ENCODE measurements at places on chromosomes 4 and X.
A peak's percentile ranks its signal among the peaks of the same experiment; 100 is the strongest.

DNA sequence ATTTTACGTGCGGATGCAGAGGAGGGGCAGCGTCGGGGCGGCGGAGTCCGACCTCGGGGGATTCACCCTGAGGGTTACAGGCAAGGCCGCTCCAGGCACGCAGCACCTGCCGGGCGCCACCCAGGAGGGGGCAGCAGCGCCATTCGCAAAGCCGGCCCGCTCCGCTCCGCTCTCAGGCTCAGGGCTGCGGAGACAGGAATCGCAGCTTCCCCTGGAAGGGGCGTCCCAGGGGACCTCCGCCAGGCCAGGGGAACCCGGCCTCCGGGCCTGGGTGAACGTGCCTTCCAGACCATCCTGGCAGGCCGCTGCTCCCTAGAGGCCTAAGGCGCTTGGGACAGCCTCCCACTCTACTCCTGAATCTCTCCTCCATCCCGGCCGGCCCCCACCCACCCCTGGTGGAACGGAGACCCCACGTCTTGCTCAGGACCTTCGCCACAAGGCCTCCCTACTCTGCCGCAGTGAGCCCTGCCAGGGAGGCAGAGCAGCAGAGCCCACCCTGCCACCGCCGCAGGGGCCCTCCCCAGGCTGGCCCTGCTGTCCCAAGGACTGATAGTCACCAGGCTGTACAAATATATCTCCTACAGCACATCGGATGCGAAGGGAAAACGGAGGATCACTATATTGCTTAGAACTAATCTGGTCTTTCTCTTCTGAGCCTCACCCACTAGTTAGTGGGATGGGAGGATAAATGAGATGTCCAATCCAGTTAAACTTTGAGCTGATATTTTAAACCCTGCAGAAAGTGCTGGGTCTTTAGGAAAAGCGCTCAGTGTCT lies 115.0 kb downstream of the SMIM20 start:
- DNase-seq, result peak; percentile 86

DNA sequence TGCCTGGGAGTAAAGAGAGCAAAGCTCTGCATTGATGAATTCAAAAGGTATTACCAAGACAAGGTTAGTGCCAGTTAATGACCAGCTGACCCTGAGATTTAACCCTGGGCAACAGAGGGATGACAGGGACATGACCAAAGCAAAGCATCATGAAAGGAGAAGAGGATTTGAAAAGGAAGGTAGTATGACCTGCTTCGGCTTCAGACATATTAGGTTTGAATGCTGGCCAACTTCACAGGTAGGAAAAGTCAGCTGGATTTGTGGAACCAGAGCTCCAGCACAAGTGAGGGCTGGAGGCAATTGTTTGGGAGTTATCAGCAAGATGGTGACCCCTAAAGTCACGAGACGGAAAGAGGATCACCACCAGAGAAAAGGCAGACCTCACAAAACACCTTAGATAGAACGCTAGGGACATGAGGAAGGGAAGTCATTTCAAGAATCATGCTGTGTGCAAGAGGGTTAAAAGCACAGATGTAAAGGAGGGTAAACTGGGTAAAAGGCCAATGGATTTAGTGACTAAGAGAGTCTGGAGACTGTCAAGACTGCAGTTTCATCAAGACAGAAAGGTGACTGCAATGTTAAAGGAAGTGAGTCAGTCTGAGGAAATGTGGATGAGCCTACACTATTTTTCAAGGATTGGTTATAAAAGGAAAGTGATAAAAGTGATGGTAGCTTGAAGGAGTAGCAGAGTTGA lies 45.6 kb downstream of the SH3RF1 start:
- no peak for DNase-seq

GRCh38 chr4:105140684-105141490 lies 5.8 kb upstream of the TET2 start:
- no peak for DNase-seq

DNA sequence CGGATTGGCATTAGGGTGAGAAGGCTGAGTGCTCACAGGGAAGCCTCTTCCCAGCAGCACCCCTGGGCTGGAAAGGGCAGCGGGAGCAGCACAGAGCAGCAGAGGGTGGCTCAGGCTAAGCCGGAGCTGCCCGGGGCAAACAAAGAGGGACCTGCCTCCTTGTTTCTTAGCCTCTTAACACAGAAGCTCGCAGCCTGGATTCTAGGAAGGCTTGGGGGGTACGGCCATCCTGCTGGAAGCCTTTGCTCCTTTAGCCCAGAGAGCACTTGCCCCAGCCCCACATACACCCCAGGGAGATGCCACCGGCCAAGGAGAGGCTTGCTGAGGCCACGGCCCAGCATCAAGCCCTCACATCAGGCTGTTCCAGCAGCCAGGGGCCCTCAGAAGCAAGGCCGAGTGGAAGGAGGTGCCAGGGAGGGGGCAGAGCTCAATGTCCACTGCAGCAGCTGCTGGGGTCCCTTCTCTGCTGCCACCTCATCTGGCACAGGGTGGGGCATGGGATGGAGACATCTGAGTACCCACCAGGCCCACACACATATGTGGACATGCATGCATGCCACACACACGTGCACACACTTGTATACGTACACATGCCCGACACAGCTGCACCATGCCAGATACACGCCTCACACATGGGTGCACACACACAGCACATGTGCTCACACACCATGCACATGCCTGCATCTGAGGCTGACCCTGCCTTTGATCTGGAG lies 20.3 kb upstream of the SPON2 start:
- DNase-seq, result peak; percentile 27

GRCh38 chr4:123587983-123588494 lies 191.4 kb downstream of the SPRY1 start:
- DNase-seq, result no peak

- DNase-seq, result no peak
These were observed 30.9 kb downstream of the CD38 start for GRCh38 chr4:15809058-15809457.

DNA sequence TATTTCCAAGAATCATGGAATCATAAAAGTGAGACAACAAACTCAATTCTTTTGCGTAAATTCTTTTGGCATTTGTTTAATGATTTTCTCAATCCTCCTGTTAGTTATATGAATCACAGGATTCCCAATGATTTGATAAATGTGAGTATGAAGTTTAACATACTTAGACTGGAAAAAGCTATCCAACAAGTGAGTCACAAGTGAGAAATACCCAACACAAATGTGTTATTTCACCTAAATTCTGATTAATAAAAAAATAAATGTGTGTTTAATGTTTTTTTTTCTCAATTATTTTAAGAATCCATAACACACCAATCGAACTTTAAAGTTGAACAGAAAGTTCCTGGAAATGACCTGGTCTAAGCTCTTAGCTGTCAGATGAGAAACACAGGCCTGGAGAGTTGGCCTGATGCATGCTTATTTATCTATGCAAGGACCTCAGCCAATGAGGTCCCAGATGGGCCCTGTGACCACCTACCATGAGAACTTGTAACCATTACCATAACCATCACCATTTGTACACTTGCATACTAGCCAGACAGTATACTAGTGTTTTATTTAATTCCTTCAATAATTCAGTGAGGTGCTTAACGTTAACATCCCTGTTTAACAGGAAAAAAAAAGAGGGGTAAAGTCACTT lies 386.7 kb downstream of the SPRY1 start:
- no peak for DNase-seq

- no peak for DNase-seq
These were observed 70.1 kb downstream of the MID1IP1 start for GRCh38 chrX:38871129-38872029.

- DNase-seq, result no peak
These were observed 74.6 kb downstream of the AMELX start for GRCh38 chrX:11367609-11368430.

DNA sequence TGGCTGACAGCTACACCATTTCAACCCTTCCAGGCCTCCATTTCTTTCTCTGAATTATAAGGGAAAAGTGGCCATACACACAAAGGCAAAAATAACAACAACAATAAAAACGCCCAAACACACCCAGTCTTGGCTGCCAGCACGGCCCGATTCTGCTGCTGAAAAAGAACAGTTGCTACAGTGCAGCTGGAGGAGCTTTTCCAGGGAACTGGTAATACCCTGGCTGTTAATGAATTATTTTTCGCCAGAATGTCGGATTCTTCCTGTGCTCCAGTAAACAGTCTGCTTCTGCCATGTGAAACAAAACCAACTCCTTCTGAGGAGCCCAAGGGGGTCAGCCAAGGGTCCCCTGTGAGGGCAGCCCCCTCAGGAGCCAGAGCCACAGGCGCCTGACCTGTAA lies 6.6 kb downstream of the RAI2 start:
- peak; percentile 33 for DNase-seq

GRCh38 chr4:121930304-121930703 lies 21.6 kb downstream of the TRPC3 start:
- no peak for DNase-seq

- no peak for DNase-seq
These were observed 137.2 kb downstream of the SH3KBP1 start for GRCh38 chrX:19750028-19750782.

DNA sequence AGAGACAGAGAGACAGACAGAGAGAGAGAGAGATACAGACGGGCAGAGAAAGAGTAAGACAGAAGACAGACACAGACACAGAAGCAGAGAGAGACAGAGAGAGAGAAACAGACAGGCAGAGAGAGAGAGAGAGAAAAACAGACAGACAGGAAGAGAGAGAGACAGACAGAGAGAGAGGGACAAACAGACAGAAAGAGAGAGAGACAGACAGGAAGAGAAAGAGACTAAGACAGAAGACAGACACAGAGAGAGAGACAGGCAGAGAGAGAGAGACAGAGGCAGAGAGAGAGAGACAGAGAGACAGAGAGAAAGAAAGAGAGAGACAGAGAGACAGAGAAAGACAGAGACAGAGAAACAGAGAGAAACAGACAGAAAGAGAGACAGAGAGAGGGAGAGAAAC lies 27.2 kb upstream of the NAA11 start:
- DNase-seq, result no peak

DNA sequence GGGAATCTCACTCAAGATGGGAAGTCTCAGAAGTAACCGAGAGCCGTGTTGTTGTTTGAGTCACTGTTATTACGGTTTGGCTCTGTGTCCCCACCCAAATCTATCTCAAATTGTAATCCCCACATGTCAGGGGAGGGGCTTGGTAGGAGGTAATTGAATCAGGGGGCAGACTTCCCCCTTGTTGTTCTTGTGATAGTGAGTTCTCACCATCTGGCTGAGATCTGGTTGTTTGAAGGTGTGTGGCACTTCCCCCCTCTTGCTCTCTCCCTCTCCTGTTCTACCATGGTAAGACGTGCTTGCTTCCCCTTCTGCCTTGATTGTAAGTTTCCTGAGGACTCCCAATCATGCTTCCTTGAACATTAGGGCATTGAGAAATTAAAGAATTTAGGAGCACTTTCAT lies 37.0 kb downstream of the HAND2 start:
- no peak for DNase-seq

- peak; percentile 61 for DNase-seq
These were observed 41.8 kb downstream of the FNIP2 start for GRCh38 chr4:158810487-158811215.

DNA sequence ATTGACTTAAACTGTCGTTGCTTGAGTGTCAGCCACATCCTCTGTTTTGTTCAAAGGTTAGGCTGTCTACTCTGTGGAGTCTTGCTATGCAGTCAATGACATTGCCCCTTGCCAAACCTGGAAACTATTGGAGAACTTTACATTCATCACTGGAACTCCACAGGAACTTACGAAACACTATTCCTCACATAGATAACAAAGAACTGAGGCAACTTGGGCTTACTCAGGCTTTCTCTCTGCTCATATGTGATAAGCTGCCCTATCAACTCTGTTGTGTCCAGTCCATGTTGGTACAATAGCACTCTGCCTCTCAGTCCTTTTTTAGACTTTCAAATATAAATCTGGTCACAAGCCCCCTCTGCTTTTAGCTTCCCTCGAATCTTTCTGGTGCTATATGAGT lies 9.4 kb downstream of the NPY5R start:
- DNase-seq, result no peak

DNA sequence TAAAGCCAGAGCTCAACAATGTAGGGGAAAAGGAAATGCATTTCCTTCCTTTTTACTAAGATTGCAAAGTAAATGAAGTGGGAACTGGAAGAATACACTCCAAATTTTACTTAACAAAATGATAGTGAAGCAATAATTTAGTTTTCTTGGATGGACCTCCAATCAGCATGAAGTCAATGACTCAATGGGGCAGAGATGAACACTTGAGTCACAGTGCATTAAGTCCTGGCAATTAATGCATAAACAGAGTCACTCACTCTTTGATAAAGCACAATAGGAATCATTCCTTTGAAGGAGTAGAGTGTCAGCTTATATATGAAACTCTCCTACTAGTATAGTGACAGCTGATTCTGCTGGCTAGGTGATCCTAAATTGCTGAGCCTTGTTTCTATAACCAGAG lies 66.7 kb upstream of the FRAS1 start:
- DNase-seq, result no peak

GRCh38 chrX:20217906-20218305 lies 48.8 kb downstream of the RPS6KA3 start:
- DNase-seq, result no peak

- no peak for DNase-seq
These were observed 284.7 kb upstream of the FTHL17 start for GRCh38 chrX:31356275-31357212.

DNA sequence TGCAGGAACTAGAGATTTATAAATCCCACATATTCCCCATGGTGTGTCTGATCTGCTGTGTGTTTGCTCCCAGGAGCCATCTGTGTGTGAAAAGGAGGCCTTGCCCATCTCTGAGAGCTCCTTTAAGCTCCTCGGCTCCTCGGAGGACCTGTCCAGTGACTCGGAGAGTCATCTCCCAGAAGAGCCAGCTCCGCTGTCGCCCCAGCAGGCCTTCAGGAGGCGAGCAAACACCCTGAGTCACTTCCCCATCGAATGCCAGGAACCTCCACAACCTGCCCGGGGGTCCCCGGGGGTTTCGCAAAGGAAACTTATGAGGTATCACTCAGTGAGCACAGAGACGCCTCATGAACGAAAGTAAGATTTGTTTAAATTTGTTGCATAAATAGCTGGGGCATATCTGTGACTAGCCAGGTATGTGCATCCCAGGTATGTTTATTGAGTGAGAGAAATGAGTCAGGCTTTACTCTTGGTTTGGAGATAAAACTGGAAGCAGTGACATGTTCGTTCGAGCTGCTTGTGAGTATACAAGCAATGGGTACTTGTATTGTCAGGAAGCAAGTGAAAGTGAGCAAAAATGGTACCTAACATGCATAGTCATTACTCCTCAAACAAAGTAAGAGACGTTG lies 89.5 kb downstream of the PTTG2 start:
- no peak for DNase-seq

DNA sequence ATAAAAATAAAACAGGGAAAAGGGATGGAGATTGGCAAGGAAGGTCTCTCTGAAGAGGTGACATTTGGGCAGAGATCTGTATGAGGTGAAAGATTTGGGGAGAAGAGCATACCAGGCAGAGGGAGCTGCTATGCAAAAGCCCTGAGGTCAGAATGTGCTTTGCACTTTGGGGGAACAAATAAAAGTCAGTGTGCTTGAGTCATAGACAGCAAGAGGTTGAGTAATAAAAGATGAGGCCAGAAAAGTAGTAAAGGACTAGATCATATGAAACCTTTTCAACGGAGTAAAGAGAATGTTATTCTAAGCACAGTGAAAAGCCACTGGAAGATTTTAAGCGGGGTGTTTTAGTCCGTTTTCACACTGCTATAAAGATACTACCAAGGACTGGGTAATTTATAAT lies 76.5 kb upstream of the TEX13A start:
- DNase-seq, result no peak

All from left ventricle myocardium superior (tissue), 1 donor.